ENCODE measurements at places on chromosomes 4 and X.

GRCh38 chr4:152581536-152582160, 45.8 kb upstream of the FBXW7 start:
- no peak for DNase-seq

GRCh38 chr4:183631577-183632198, 27.3 kb downstream of the RWDD4 start:
- DNase-seq: no peak

- DNase-seq: no peak
Observed at GRCh38 chrX:119381349-119381944, 17.7 kb upstream of the SLC25A43 start.

- no peak for DNase-seq
Observed at GRCh38 chrX:123339221-123339905, 155.3 kb downstream of the GRIA3 start.

GRCh38 chr4:121226362-121226761, 62.2 kb upstream of the TNIP3 start:
- DNase-seq: no peak

Data from activated CD8-positive, alpha-beta memory T cell treated with anti-CD3 and anti-CD28 coated beads for 4 hours (primary cell).